ENCODE measurements at places on chromosomes 11 and 22.

GRCh38 chr11:114260077-114260476 lies 36.1 kb upstream of the NNMT start:
- DNase-seq: no peak

GRCh38 chr11:130369141-130369691 lies 54.5 kb upstream of the ZBTB44 start:
- DNase-seq: no peak

GRCh38 chr22:26921726-26922125 lies 264.3 kb downstream of the MIAT start:
- no peak for DNase-seq

GRCh38 chr22:44019846-44020245 lies 4.3 kb upstream of the PARVB start:
- no peak for DNase-seq

- no peak for DNase-seq
Observed at GRCh38 chr11:114836161-114836560, 157.8 kb downstream of the NXPE2 start.

DNA sequence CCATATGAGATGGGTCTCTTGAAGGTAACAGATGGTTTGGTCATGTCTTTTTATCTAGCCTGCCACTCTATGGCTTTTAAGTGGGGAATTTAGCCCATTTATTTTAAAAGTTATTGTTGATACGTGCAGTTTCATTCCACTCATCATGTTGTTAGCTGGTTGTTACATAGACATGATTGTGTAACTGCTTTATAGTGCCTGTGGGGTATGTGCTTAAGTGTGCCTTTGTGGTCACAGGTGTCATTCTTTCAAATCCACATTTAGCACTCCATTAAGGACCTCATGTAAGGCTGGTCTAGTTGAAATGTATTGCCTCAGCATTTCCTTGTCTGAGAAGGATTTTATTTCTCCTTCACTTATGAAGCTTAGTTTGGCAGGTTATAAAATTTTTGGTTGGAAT lies 263.8 kb upstream of the LUZP2 start:
- DNase-seq: no peak

GRCh38 chr11:30826911-30827310 lies 240.8 kb upstream of the MPPED2 start:
- DNase-seq: no peak

DNA sequence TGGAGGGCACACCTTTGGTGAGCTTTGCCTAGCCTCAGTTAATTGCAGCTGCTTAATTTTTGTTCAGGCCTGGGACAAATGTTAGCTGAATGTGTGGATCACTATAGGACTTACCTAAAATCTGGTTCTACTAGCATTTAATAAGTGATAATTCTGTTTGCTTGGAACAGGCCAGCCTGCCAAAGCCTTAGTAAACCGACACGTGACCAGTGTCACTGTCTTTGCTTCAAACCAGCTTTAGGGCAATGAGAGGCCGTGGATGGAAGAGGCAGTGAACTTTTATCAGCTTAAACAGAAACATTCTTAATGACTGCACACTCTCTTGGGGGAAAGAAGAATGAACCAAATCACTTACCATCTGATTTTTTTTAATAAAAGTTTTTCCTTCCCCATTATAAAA lies 10.8 kb downstream of the PARVA start:
- no peak for DNase-seq

GRCh38 chr11:105054723-105055493 lies 9.8 kb upstream of the CARD16 start:
- DNase-seq: no peak

- no peak for DNase-seq
Observed at GRCh38 chr11:112525270-112525669, 264.6 kb upstream of the PLET1 start.

DNA sequence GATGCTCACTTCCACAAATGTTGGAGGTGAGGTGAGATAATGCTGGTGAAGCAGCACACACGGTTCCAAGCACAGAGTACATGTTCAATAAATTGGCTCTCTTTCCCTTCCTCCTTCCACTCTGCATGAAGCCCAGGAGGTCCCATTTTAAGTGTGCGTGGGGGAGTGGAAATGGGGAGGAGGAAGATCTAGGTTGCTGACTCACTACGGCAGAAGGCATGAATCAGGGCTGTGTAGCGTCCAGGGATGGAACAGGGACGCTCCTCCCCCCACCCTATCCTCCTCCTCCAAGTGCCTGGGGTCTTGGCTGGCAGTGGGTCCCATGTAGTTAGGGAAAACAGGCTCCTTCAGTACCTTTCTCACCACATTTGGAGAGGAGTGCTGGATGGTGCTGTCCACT lies 44.2 kb downstream of the TRIM66 start:
- no peak for DNase-seq

DNA sequence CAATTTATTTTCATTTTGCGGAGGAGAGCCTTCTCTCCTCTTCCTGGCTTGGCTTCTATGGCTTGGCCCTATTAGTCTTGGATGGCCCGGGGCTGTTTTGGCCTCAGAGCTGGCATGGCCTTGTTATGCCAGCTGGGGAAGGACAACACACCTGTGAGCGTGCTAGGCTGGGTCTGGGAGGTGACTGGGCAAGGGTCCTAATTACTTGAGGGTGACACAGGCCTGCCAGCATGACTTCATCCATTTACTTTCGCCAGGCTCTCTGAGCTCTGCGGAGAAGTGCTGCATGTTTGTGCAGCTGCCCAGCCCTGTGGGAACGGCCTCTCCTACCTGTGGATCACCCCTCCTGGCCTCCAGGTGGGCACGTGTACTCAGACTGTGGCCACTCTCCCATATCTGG lies 153.6 kb downstream of the SNX19 start:
- no peak for DNase-seq

DNA sequence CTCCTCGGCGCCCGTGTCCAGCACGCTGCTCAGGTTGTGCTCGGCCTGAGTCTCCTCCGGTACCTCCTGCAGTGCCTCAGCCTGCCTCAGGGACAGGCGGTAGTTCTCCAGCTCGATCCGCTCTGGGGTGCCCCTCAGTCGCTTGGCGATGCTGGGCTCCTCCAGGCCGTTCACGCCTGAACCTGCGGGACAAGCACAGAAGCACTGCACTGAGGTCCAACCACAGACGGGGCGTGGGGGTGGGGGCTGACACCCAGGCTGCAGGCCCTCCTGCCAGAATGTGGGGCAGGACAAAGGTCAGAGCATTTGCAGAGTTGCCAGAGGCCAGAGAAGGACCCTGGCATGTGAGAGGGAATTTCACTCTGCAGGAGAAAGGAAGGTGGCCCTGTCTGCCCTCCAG lies 67.6 kb upstream of the BID start:
- no peak for DNase-seq

GRCh38 chr11:34366522-34366921 lies 8.7 kb upstream of the ABTB2 start:
- DNase-seq: no peak

DNA sequence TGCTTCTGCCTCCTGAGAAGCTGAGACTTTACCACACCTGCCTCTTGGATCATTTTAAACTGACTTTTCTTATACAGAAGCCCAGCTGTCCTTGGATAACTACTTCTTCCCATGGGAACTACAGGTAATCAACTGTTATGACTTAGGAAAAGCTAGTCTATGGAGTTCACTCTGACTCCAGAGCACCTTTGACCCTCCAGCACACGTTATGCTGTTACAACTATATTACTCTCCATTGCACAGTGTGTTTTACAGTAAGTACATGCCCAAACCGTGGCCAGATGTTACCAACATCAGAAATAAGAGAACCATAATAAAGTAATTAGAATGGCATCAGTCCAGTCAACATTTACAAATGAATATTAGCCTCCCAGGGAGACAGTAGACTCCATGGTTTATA lies 21.3 kb upstream of the TSG101 start:
- DNase-seq: no peak

DNA sequence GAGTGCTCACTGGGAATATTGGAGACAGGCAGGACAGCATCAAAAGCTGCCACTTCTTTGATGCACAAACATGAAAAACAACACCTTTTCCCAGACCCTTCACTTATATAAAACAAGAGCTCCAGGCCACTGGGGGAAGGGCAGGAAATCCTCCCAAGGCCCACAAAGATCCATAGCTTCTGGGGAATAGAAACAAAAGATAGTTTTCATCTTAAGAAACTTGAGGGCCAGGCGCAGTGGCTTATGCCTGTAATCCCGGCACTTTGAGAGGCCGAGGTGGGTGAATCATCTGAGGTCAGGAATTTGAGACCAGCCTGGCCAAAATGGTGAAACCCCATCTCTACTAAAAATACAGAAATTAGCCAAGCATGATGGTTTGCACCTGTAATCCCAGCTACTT lies 15.3 kb downstream of the RTL6 start:
- DNase-seq: no peak

DNA sequence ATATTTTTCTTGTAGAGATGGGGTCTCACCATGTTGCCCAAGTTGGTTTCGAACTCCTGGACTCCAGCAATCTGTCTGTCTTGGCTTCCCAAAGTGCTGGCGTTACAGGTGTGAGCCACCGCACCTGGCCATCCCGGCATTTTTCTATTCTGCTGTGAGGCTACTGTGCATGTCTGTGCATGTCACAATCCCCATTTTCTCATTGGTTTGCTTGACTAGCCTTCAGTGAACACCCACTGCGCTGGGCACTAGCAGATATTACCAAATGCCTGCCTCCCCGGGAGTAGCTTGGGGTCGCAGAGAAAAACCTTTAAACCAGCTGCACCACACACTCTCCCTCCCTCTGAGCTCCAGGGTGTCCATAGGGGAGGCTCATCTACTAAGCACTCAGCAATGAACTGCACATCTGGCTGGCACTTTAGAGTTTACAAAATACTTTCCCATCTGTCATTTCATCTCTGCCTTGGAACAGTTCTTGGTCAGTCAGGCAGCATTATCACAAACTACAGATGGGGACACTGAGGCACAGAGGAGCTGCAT lies 4.9 kb downstream of the CSNK1E start:
- DNase-seq: no peak

GRCh38 chr22:45972889-45973253 lies 4.1 kb downstream of the WNT7B start:
- DNase-seq: no peak

DNA sequence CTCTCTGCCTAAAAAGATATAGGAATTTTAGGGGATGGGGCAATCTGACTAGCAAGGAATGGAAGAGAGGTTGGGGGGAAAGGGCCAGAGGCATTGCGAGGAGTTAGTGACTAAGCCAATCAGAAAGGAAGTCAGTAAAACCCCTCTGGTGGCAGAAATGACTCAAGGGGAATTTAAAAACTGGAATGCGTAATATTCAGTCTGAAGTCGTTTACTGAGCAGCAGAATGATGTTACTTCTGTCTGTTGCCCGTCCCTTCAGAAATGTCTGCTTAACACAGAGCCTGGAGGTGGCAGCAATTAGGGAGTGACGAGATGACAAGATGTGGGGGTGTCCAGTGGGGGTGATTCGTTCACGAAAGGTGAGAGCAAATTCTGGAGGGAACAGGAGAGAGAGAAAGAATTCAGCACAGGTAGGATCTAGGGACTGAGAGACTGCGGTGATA lies 107.7 kb upstream of the CLMP start:
- DNase-seq: peak; percentile 21

DNA sequence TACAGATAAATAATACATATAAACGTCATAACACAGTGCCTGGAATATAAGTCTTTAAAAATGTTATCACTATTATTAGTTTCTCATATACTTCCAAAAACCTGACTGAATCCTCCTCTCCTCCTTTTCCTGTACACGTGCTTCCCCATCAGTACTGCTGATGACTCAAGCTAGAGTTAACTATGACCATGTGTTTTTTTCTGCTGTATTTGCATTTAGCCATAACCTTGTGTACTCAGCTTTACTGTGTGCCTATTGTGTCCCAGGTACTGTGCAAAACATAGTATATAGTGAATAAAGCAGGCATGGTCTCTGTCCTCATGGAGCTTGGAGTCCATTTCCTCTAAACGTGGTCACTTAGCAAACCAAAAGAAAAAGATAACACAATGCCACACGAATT lies 56.5 kb upstream of the ARHGAP32 start:
- no peak for DNase-seq
